Germinal center (tissue), 1 donor: ENCODE measurements at places on chromosomes 1 and 21.

DNA sequence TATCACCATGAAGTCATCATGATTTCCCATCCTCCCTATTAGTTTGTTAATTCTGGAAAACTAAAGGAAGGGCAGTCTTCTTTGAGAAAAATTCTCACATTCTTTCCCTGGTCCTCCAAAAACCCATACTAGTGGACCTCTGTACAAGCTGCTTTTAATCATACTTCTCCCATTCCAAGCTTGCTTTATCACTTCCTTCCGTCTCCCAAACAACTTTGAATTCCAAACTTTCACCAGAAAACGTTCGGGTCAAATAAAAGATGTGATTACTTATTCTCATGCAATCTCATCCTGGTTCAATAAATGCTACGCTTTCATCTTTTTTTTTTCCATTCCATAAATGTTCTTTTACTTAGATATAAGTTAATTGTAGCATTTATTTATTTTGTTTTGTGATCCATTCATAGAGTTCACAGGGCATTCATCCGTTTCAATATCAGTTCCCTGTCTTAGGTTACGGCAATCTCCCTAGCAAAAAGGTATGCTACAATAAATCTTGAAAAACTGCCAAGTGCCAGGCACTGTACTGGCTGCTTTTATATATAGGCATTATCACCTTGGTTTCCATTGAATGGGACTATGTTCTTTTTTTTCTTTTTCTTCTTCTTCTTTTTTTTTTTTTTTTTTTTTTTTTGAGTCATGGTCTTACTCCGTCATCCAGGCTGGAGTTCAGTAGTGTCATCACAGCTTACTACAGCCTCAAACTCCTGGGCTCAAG lies 100.2 kb upstream of the GREM2 start:
- no peak for DNase-seq

- no peak for DNase-seq
These were observed 517.5 kb downstream of the ADGRL2 start for GRCh38 chr1:82318265-82318664.

DNA sequence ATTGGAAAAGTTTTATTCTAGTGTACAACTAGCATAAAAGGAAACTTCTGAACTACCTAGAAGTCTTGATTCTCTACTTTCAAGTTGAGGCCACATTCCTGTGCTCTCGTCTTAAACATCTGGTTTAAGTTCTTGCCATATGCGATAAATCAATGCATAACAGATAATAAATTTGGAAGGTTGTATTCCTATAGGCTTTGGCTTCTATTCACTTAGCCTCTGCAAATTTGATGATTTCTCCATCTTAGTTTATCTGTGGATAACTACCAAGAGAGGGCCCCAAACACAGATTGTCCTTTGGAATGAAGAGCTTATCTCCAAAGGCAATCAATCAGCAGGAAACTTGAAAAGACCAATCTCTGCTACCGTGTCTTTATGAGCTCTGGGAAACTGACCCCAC lies 11.7 kb upstream of the RNF2 start:
- no peak for DNase-seq

GRCh38 chr1:24963099-24963872 lies 33.2 kb upstream of the RUNX3 start:
- DNase-seq: peak; percentile 66
